Stimulated activated naive CD4-positive, alpha-beta T cell (primary cell): ENCODE measurements at places on chromosomes 5 and 9.

DNA sequence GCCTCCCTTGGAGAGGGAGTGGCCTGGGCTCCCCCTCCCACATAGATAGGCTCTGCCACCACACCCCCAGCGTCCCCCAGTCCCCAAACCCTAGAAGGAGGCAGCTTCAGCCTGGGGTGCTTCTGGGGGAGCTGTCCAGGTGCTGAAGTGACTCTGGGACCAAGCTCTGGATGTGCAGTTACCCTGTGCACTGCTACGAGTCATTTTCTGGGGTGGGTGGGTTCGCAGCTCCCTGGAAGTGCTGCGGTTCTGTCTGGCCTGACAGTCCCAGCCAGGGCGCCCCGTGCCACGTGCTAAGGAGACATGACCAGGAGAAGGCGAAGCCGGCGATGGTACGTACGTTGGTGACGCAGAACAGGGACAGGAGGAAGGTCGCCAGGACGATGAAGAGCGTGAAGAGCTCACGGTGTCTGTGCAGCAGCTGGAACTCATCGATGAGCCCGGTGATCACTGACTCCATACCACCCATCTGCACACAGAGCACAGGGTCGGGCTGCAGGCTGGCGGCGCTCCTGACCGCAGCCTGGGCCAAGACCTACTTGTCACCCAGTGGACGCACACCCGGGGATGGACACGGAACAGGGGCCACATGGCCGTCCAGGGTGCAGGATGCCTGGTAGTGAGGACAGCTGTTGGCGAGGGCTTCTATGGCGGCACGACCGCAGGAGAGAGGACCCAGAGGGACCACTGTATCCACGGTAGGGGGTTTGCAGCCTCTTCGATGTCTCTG is 35.7 kb downstream of the SLC6A3 start:
- DNase-seq: no peak

DNA sequence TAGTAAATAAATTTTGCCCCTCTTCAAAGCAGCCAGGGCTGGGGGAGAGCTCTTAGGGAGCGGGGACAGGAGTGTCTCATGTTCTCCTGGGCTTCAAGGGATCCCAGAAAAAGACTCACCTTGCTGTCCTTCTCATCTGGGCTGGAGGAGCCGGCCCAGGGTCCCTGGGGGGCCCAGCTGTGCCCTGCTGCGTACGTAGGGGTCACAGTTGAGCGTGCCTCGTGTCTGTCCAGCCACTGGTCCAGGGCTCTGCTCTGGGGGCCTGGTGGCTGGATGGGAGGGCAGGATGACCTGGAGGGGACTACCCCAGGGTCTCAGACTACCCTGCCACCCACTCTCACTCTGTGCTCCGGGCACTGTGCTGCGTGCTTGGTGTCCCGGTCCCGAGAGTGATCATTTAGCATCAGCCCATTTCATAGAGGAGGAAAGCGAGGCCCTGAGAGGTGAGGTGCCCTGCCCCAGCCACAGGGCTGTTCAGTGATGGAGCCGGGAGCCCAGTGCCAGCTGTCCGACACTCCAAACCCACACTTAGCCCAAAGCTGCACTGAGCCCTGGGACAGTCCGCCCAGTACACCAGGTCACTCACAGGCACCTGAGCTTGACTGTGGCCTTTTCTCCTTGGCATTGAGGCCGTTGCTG is 26.2 kb upstream of the TDRD7 start:
- DNase-seq: no peak

- DNase-seq: no peak
Observed at GRCh38 chr5:114174131-114174530, 187.7 kb upstream of the KCNN2 start.

GRCh38 chr9:76526026-76526425 is 67.0 kb downstream of the GCNT1 start:
- no peak for DNase-seq

DNA sequence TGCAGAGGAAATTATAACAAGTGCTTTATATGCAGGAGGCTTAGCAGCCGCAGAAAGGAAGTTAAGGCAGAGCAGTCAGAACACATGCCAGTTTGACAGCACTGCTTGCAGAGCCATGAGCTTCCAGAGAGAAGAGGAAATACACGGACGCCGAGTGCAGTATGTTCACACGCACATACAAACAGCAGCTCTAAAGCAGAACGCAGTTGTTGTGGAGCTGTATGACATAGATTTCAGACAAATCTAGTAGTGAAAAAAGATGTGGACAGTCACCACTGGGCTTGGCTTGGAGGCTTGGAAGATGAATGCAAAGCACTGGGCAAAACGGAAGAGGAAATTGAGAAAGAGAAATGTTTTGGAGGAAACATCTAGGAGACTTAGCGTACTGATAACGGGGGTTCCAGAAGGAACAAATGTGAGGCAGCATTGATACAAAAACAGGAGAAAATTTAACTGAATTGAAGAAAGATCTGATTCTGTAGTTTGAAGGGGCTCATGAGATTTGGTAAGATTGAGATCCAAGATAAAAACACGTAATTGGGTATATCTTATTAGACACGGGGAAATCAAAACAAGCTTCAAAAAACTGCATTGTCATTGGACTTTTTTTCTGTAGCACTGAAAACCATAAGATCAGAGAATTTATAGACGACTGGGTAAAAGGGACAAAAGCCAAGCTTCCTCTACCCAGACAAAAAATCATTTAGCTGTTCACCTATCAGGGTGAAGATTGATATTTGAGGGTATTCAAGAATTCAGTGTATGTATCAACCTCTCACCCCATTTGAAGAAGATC is 19.6 kb upstream of the ROPN1L start:
- DNase-seq: no peak

DNA sequence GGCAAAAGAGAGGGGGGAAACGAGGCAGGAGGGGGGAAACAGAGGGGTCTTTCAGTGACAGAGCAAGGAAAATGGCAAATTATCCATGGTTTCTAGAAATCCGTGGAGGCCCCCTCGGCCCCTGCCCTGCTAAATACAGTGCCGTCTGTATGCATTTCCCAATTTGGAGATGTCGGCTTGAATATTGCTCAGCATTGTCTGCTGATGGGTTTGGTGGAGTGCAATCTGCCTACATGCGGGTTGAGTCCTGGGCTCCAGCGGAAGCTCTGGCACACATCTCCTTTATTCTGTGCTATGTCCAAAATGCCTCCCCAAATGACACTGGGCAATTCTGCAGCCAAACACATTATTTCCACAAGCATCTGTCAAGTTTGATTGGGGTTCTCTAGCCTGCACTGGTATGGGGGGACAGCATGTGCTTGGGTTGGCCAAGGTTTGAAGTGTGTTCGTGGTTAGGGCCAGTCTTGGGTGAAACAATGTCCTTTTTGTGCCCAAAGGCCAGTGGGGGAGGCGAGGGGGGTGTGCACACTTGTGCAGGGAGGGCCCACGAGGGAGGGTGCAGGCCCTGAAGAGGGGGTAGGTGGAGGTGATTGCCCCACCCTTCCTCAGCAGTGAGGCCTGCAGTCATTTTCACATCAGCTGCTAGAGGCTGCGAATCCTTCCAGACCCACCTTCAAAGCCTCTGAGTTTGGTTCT is 6.2 kb upstream of the NEUROG1 start:
- no peak for DNase-seq

DNA sequence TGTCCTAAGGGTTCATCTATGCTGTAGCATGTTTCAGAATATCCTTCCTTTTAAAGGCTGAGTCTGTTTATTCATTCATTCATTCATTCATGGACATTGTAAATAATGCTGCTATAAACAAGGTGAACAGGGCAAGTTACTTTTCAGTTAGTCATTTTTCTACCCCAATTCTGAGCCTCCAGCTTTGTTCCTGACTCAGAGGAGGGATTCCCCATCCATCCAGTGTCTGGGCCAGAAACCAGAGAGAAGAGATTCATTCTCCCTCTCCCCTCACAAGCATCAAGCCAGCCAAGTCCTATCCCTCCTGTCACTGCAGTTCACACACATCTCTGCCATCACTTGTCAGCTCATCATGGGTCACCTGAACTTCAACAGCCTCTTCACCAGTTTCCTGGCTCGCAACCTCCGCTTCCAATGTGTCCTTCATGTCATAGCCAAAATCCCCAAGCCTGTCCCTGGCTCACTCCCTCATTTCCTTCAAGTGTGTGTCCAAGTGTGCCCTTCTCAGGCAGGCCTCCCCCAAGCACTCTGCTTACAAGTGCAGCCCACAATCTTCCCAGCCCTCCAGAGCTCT is 203.0 kb downstream of the TTLL11 start:
- no peak for DNase-seq

GRCh38 chr9:138111607-138112006 is 234.0 kb downstream of the CACNA1B start:
- no peak for DNase-seq

DNA sequence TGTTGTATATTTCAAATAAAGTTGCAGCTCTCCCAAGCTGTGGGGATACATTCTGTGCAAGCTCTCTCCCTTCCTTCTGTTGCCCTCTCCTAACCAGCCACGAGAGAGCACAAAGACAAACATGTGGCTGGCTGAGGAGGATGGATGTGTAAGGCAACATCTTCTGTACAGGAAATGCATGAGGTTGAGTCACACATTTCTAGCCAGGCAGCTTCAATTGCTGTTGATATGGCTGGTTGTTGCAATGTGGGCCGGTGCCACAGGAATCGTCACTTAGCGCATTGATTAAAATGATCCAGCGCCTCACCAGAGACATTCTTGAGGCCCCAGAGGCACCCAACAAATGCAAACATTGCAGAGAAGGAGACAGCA is 207.1 kb downstream of the ICE1 start:
- no peak for DNase-seq

GRCh38 chr9:3285365-3286161 is 240.2 kb downstream of the RFX3 start:
- DNase-seq: no peak
